Central memory CD4-positive, alpha-beta T cell (primary cell): ENCODE measurements at places on chromosomes 12 and 14.

DNA sequence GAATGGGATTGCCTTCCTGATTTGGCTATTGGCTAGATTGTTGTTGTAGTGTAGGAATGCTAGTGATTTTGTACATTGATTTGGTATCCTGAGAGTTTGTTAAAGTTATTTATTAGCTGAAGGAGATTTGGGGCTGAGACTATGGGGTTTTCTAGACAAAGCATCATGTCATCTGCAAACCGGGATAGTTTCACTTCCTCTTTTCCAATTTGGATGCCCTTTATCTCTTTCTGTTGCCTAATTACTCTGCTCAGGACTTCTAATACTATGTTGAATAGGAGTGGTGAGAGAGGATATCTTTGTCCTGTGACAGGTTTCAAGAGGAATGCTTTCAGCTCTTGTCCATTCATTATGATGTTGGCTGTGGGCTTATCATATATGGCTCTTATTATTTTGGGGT, 265.7 kb upstream of the MGAT4C start:
- DNase-seq, result no peak

DNA sequence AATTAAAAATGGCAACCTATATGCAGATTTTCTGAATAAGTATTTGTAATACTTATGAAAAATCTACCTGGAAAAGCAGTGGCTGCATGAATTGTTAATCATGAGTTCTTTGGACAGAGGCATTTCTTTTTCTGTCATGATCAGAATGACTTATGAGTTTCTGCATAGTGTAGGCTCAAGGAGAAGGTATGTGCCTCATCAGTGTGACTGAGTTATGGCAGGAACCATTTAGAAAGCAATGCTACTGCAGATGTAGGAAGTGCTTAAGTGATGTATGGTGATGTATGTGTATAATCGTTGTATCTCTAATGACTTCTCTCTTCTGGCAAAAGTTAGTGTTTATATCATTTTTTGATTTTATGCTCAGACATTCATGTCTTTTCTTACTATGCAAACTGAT, 816.4 kb upstream of the FBXO33 start:
- no peak for DNase-seq

DNA sequence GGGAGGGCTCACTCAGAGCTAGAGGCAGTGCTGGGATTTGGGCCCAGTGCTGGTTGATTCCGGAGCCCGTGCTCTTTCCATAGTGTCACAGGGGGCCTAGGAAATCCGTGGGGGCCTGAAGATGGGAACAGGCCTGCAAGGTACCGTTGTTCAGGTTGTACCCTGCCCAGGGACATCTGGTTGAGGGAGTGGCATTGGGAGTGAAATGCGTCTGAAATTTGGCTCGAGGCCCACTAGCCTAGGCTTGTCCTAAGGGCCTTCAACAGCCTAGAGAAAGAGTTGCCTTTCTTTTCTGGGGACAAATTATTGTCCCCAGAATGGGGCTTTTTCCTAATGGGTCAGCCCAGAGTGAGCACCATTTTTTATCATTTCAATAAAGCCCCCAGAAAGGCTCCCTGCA, 26.4 kb upstream of the FAM222A start:
- no peak for DNase-seq

DNA sequence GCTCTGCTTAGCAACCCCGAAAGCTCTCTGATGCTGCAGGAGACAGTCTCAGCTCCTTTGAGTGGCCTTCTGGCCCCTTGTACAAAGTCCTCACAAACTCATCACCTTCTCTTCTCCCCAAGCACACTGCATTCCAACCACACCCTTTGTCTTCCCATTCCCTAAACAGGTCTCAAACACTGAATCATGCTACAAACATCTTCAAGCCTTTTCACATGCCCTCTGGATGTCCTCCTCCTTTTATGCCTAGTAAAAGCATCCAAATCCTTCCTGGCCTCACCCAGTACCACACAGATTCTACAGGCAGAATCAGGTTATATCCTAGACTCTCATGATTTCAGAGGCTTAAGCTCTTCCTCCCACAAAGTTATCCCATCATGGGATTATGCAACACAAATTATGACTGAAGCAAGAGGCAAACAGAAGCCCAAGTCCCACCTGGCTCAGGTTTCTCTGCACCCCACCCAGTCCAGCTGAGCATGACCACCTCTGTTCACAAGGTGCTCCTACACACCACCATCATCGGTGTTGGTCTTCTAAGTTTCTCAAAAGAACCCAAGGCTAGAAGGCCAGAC, 61.4 kb upstream of the PCED1B start:
- DNase-seq, result no peak

DNA sequence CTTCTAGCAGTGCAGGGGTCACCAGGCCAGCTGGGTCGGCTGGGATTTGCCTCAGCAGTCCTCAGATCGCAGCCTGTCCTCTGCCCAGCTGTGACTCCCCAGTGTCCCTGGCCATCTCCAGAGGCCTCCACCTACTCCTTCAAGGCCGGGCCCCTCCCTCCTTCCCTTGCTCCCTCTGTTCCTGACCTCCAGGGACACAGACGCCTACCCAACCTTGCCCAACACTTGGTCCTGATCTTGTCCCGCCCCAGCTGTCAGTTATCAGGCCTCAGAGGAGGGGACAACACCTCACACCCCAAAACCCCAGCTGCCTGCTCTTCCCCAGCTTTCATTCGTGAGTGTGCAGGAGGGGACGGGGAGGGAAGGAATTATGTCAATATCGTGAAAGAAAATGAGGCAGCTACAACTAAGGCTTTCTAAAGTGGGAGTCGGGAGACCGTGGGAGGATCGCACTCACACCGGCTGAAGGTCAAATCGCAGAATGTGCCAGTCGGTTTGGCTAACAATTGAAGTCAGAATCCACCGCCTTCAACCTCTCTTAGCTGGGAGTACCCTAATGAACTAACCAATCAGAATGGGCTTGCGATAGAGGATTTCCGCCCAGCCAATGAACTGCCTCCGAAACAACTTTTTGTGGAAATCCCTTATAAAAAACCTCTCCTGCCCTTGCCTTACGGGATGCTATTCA, 9.4 kb upstream of the PLBD2 start:
- no peak for DNase-seq
